ENCODE measurements at places on chromosomes 12 and 14.
A peak's percentile ranks its signal among the peaks of the same experiment; 100 is the strongest.

DNA sequence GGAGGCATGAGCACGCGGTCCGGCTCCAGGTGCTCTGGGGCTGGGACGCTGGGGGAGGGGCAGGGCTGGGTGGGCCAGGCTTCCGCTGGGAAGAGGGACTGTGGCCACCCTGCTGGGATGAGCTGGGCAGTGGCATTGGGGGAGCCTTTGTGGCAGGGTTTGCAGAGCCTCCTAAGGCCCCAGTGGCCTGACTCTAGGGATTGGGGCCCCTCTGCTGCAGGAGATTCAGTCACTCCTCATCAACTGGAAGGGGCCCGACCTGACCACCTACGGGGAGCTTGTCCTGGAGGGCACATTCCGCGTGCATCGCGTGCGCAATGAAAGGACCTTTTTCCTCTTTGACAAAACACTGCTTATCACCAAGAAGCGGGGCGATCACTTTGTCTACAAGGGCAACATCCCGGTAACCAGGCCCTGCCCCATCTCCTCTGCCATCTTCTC is 26.9 kb downstream of the PLEKHG3 start:
- DNase-seq: no peak

DNA sequence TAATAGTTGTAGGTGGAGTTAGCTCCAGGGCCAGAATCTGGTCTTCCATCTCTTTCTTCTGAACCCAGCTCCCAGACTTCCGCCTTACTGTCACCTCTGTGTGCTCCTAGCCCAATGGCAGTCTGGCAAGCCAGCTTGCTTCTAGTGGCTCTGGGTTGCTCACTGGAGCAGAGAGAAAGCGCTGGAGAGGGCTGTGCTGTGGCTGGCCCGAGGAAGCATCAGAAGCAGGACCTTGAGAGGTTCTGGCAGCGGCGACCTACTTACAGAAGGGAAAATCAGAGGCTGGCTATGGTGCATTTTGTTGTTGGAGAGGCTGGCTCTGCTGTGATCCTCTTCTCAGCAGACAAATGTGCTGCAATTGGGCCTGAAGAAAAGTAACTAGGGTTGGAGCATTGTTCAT is 28.6 kb downstream of the KCNA5 start:
- peak; percentile 66 for DNase-seq

GRCh38 chr14:70359076-70359424 is 433 bp downstream of the COX16 start:
- DNase-seq: no peak

GRCh38 chr12:27176765-27177164 is 67.3 kb upstream of the STK38L start:
- DNase-seq: no peak

- DNase-seq: no peak
Measured at GRCh38 chr12:50633955-50634354, 129.2 kb downstream of the DIP2B start.

DNA sequence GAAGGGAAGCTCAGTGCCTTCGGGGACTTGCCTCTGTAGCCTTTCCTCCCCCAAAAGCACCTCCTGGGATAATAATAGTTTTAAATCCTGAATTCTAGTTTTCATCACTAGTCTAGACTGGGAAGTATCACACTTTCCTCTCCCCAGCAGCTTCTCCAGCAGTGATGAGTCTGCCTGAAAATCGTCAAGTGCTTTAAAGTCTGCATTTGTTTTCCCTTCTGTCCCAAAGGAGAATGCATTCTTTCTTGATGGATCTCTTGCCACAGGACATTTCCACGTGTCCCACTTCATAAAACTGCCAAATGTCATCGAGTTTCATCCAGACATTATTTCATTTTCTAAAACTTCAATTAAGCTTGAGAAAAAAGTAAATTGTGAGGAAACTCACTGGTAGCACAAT is 15.0 kb downstream of the CSRP2 start:
- no peak for DNase-seq

DNA sequence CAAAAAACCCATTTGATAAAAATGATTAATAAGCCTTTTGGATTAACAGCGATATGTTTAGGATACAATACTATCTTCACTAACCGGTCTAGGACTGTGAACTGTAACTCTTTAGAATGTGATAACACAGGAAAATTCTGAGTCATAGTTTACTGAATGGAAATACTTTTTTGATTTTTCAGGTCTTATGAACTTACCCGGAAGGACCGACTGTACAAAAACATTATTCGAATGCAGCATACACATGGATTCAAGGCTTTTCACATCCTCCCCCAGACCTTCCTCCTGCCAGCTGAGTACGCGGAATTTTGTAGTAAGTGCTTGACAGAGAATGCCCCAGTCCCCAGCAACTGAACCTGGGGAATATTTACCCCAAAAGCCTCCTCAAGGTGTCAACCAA is 29.0 kb downstream of the TTLL5 start:
- DNase-seq: no peak

GRCh38 chr12:94650143-94651056 is at the start of gene TMCC3:
Gene TMCC3, minus strand, starts transcription at chr12:94650557. Its CDS starts 127 bp downstream, at chr12:94650430.
- peak; percentile 80 for DNase-seq

DNA sequence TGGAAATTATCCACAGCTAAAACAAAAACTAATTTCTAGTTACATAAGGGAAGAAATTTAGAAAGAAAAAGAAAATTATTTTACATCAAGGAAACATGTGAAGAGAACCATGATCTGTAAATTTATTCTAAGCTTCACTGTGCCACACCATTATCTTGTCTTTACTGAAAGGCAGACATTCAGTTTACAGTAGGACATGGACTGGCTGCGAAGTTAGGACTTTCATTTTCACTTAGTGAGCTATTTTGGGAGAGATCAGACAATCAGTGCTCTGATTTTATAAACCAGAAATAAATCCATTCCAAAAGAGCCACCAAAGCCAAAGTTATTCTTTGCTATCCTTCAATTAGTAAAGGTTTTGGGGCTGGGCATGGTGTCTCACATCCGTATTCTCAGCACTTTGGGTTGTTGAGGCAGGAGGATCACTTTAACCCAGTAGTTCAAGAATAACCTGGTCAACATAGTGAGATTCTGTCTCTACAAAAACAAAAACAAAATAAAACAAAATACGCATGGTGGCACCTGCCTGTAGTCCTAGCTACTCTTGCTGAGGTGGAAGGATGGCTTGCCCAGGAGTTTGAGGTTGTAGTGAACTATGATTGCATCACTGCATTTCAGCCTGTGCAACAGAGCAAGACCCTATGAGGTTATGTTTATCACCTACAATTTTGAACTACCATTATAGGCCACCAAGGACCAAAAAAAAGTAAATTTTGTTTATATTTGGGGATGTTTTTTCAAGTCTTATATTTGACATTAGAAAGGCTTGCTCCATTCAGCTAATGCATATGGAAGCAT is 1084.8 kb upstream of the ATXN7L3B start:
- no peak for DNase-seq

DNA sequence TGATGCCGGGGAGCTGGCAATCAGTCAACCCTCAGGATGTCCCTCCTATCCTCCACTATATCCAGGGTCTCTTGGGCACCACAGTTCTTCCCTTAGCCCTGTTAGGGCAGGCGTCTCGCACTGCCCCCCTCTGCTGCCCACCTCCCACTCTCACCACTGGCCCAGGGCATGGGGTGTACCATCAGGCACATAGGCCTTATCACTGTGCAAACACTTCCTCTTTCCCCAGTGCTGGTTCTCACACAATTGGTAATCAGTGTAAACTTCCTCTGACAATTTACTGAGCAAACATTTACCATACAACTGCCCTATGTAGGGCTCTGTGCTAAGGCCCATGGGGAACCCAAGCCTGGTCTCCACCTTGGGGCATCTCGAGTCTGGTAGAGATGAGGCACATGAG is 20.1 kb upstream of the TMED10 start:
- DNase-seq: no peak

GRCh38 chr14:70354204-70354603 is 5.3 kb downstream of the COX16 start:
- DNase-seq: no peak

DNA sequence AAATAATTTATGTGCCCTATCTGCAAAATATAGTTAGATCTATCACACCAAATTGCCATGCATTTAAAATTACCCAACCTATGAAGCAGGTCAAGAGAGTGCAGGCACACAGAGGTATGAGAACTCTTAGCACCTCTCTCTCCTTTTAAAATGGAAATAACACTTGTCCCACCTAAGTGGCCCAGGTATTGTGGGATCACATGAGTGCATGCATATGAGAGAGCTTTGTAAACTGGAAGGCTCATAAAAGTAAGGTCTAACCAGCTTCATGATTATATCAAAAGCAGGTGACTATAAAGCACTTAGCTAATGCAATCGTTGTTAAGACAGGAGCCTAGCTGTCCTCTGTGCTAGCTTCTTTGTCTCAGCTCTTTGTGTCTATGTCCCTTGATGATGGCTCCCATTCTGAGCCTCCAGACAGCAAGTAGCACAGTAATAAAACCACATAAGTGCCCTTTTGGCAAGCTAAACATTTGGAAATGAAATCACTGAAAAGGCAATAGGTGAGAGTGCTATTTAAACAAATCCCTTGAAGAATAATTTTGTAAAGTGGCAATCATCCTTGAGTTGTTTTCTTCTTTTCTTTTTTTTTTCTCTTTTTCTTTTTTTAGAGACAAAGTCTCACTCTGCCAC is 219.0 kb downstream of the NTF3 start:
- DNase-seq: no peak

DNA sequence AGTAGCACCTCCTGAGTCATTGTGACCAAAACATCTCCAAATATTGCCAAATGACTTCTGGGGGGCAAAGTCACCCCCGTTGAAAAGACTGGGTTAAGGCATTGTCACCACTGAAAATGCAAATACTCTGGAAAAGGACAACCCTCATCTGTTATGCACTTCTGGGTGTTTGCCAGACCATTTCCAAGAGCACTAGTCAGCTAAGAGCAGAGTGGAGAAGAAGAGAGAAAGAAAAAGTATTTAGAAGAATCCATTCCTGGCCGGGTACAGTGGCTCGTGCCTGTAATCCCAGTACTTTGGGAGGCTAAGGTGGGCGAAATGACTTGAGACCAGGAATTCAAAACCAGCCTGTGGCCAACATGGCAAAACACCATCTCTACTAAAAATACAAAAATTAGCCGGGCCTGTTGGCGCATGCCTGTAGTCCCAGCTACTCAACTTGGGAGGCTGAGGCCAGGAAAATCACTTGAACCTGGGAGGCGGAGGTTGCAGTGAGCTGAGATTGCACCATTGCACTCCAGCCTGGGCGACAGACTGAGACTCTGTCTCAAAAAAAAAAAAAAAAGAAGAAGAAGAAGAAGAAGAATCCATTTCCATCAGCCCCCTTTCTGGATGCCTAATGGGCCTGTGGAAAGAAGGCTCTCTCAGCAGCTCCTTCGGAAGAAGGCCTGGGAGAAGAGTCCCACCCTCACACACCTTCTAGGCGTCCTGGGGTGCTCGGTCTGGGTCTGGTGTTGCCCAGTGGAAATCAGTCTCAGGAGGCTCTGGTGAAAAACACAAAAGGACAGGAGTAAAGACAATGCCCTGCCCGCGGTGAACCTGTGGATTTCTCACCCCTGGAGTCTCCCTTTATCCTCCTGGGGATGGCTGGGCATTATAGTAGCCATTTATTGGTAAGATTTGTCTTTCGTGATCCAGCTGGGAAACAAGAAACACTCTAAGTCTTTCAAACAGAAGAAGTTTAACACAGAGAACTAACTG is 3.5 kb upstream of the LTBR start:
- no peak for DNase-seq

- no peak for DNase-seq
Measured at GRCh38 chr14:66069830-66070541, 416.2 kb upstream of the CCDC196 start.

- DNase-seq: no peak
Measured at GRCh38 chr14:49408187-49408933, 177.8 kb downstream of the RPS29 start.

GRCh38 chr12:57621497-57622292 is 10.5 kb downstream of the ARHGEF25 start:
- peak; percentile 85 for DNase-seq

DNA sequence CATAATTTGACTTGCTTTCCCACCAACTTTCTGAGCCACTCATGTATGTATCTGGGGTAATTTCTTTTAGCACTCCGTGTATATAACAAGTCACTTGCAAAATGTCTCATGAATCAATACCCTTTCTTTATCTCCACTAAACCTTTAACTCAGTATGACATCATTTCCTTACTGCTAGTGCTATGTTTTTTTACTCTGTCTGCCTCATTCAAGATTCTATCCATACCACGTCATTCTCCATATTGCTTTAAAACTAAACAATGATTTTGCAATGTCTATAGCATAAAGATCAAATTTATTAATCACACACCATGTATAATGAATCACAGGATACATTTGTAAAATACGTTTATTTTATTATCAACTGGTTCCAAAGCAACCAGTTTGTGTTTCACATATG is 178.2 kb downstream of the PIK3C2G start:
- DNase-seq: no peak

GRCh38 chr14:100384819-100385813 is 62.0 kb downstream of the SLC25A47 start:
- DNase-seq: peak; percentile 80

DNA sequence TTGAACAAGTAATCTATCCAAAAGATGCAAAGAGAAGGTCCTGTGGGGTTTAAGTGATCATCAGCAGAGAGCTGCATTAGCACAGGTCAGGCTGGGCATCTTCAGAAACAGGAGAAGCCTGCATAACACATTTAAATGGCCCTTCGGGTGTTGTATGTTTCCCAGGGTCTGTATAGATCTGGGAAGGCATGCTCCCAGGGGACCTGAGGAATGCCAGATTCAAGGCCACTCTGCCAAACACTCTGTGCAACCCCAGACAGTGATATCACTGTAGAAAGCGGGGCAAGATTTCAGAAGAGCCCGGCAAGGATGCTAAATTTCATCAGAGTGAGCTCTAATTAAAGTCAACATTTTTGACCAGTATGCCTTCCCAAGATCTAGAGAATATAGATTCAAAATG is 92.9 kb downstream of the ARMH4 start:
- no peak for DNase-seq

GRCh38 chr12:27826076-27826475 is 46.0 kb upstream of the MANSC4 start:
- no peak for DNase-seq

DNA sequence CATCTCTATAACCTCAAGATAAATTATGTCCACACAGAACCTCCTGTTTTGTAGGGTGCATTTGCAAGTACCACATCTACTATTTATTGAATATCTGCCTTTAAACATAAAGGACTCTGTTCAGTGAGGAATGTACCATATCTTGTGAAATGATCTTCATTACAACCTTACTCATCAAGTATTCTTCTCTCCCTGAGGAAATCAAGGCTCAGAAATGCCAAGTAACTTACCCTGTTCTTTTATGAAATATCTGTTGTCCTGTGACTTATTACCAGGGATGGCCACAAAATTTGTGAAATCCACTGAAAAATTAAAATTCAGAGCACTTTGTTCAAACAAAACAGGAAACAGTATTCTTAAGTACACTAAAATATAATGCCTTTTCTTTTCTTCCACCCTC is 366.7 kb downstream of the GALC start:
- DNase-seq: no peak

GRCh38 chr12:57046947-57047890 is 2.7 kb downstream of the MYO1A start:
- DNase-seq: no peak

DNA sequence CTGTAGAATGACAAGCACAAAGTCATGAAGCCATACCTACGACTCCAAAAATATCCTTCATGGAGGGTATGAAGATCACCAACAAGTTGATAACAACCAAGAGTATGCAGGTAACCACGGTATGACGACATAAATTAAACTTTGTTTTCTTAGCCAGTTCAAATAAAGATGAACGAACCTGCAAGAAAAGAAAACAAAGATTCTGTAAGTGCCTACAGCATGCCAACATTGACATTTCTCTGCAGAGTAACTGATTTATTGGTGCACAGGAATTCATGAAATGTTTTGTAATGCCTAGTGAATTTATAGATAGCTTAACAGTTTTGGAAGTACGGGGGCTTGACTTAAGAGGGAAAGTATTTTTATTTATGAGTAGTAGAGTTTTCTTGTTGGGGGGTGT is 71.0 kb downstream of the SLC38A1 start:
- no peak for DNase-seq
